ENCODE measurements at places on chromosomes 4 and X.

- DNase-seq, result peak; percentile 49
Observed at GRCh38 chr4:114694770-114695169, 96.2 kb downstream of the UGT8 start.

DNA sequence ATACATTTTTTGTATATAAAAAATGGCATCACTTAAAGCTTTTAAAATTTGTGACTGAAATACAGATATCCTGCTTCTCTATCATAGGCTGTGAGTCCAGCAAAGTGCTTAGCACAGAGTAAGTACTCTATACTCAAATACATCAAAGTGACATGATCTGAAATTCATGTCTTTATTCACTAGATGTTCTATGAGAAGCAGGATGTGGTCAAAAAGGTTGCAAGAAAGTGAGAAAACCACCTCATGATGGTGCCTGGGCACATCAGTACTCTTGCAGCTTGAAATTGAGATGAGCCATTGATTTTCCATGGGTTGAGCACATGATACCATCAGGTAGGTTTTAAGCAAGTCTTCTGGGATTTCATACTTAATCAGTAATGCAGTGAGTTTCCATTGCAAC is 20.4 kb upstream of the SFRP2 start:
- DNase-seq, result no peak

- no peak for DNase-seq
Observed at GRCh38 chr4:164177753-164178152, 576.2 kb upstream of the SMIM31 start.

DNA sequence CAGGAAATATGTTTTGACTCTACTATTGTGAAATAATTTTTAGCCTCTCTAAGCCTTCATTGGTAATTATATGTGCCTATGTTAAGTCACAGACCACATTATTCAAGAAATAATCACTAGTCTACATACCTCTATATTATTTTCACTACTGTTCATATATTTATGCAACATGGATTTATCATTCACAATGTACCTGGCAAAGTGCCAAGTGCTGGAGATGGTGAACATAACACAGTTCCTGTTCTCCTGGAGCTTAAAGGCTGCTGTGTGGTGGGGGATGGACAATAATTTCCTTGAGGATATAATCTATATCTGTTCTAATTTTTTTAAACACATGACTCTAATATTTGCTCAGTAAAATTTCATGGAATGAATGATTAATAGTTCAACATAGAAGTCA is 527.7 kb upstream of the CXorf51A start:
- no peak for DNase-seq

- DNase-seq, result no peak
Observed at GRCh38 chr4:3723232-3723642, 42.9 kb upstream of the ADRA2C start.

- no peak for DNase-seq
Observed at GRCh38 chr4:47315346-47315745, 148.2 kb downstream of the COMMD8 start.

- no peak for DNase-seq
Observed at GRCh38 chr4:186650401-186651180, 73.1 kb downstream of the FAT1 start.

- DNase-seq, result peak; percentile 16
Observed at GRCh38 chr4:141220271-141220670, 424 bp upstream of the ZNF330 start.

Measured in putamen (tissue), 1 donor.